ENCODE measurements at places on chromosomes 3 and 15.

GRCh38 chr3:12900885-12901411, 59.6 kb upstream of the RPL32 start:
- no peak for DNase-seq

- no peak for DNase-seq
Measured at GRCh38 chr3:101453961-101454360, 59.1 kb downstream of the SENP7 start.

DNA sequence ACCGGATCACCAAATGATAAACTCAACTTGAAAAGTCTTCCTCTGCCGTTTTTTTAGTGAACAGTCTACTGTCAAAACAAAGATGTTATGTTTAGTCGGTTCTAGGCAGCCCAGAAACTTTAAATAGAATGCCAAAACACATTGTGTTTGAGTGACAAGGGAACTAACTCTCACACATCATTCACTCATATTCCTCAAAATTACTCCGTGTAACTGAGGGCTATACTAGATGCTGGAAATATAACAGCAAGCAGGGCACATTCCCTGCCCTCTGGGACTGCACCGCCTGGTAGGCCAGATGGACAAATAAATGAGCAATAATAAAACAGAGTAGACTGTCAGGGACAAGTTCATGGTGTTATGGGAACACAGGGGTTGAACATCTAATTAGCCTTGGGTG, 251.4 kb downstream of the MAGI1 start:
- no peak for DNase-seq

- no peak for DNase-seq
Measured at GRCh38 chr15:93553167-93553935, 464.3 kb upstream of the RGMA start.

- DNase-seq = no peak
Measured at GRCh38 chr3:184678317-184679055, 33.4 kb downstream of the MAGEF1 start.

GRCh38 chr3:10357592-10358308, 36.8 kb upstream of the SEC13 start:
- DNase-seq = peak; percentile 47

GRCh38 chr3:141400073-141400971, 32.0 kb downstream of the ZBTB38 start:
- no peak for DNase-seq

GRCh38 chr3:99176169-99176964, 274.9 kb upstream of the DCBLD2 start:
- DNase-seq = no peak

DNA sequence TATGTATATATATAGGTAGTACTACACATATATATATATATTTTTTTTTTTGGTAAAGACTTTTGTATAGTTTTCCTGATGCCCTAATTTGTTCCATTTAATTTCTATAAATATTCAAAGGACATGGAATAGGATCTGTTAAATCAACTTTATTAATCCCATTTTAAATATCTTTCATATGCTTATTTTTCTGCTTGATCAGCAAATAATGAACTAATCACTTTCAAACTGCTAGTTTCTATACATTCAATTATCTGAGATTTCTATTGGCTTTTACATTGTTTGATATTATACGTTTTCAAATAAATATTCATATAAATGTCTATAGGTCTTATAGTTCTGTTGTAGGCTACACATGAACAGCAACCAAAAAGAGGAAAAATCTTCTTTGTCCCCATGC, 21.7 kb downstream of the ZXDC start:
- DNase-seq = no peak

GRCh38 chr15:92288755-92289154, 104.9 kb upstream of the ST8SIA2 start:
- no peak for DNase-seq

DNA sequence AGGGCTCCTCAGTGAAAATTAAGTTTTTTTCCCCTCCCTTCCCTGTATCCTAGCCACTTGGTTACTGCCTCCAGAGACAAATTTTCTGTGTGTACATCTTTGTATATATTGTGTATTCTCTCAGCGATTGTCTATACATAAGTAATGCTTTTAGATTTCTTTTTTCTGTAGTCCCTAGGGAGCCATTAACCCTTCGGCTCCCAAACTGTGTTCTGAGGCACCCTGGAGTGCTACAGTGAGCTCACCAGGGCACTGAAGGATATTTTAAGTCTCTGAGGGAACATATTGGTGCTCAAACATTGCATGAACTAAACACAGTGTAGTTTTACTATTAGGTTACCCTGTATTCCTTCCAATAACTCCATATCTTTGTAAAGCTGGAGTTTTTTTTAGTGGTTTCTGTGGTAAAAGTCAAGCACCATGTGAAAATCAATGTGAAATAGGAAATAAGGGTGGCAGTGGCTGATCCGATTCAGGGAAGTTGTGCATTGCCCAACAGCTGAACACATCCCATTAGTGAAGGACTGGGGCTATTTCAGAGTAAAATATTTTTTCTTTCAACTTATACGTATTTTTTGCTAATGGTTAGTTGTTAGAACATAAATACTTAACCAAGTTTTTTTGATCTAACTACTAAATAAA, 43.0 kb downstream of the USP13 start:
- DNase-seq = no peak

DNA sequence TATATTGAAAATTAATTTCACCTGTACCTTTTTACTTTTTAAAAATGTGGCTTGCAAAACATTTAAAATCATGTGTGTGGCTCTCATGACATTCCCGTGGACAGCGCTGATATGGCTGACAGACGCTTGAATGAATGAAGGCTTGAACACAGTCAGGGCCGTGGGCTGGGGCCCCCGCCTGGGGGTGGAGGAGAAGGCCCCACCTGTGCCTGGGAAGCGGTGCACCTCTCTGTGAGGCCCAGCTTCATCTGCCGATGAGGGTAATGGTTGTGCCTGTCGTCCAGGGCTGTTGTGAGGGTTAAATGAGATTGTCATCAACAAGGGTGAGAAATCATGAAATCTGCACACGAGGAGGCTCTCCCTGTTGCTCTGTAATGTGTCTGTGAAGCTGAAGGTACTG, 85.9 kb upstream of the PRR23E start:
- DNase-seq = peak; percentile 19

- DNase-seq = no peak
Measured at GRCh38 chr15:30990036-30990435, 1.4 kb downstream of the MTMR10 start.

GRCh38 chr3:52533623-52534280, at the start of gene NT5DC2:
Gene NT5DC2, minus strand, starts transcription at chr3:52533857. Its CDS starts 120 bp downstream, at chr3:52533737.
- no peak for DNase-seq

- no peak for DNase-seq
Measured at GRCh38 chr3:66370179-66370578, 130.6 kb downstream of the LRIG1 start.

DNA sequence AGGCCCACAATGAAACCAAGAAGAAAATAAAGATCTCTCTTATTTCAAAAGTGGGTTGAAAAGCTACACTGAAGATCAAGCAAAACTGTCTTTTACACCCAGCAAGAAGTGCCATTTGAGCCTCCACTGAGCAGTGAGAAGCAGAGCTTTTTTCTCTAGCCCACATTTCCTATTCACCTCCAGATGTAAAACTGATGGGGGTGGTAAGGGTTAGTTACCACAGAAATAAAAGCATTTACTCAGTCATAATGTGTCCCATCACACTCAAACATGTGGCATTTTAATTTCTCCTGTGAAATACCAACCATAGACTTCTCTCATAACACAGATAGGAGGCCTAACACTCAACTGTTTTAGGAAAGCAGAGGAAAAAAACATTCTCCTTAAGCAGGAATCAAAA, 21.0 kb downstream of the IFT57 start:
- DNase-seq = no peak

DNA sequence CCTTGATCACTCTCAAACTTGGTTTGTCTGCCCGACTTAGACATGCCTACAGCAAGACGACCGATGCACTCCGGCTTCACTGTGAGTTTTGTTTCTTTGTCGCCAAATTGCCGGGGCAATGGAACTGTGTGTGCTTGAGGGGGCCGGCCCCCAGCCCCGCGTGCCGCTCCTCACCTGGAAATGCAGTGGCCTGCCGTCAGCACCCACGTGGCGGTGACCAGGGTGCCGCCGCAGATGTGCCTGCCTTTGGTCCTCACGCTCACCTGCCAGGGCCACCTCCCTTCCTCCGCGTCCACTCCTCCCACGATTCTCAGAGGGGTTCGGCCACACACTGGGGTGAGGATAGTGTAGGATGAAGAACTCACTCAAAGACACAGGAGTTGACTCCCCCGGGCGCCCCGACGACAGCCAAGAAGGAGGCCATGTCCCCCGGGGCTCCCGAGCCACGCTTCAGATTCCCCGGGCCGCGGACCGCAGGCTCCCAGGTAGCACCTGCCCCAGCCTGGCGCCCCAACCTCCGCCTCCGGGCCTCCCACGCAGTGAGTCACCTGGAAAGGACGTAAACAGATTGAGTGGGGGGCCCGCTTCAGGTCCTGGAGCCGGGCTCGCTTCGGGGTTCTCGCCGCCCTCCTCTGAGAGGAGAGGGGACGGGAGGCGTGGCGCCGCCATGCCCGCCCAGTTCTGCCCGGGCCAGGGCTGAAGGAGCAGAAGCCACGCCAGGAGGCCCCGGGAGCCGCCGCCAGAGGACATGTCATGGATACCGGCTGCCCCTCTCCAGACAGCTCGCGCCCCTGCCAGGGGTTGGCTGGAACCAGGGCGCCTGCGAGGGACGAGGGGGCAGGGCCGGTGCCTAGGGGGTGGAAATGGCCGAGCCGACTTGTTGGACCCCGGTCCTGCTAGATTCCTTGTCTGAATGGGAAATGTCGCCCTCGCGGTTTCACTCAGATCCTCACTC, 29.6 kb downstream of the MYL3 start:
- DNase-seq = no peak

DNA sequence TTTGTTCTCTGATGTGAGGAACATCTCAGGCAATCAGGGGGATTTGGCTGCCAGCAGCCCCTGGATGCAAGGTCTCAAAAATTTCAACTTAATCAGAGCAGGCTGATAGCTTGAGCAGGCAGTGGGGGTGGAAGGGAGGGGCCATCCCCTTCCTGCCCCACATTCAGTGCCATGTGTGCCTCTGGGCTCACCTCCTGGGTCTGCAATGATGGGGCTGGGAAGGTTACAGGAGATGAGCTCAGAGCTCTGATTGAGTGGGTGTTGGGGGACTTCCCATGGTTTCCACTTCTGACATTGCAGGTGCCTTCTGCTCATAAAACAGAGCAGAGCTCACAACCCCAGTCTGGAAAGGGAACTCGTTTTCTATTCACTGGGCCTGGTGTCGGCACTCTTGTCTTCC, 37.0 kb downstream of the PARP16 start:
- DNase-seq = no peak

DNA sequence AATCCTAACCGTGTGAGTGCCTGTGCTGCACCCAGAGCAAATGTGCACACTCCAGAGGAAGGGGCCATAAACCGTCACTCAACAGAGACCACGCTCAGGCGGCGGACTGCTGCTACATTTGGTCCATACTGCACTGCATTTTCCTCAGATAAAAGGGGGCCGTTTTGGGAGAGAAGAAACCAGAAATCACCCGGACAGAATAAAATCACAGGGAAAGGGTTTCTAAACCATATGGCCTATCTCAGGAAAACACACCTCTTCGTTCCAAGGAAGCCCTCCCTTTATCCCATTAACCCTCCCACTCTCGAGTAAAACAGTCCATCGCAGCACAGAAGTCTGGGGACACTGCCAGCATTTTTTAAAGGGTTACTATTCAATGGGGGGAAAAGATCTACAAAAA, 7.6 kb downstream of the IL17RD start:
- no peak for DNase-seq

GRCh38 chr3:142892714-142893113, 3.8 kb upstream of the PCOLCE2 start:
- DNase-seq = no peak

GRCh38 chr3:38960953-38961622, 90.7 kb downstream of the SCN11A start:
- peak; percentile 33 for DNase-seq

GRCh38 chr3:187694801-187695200, 7.6 kb downstream of the RTP2 start:
- no peak for DNase-seq

DNA sequence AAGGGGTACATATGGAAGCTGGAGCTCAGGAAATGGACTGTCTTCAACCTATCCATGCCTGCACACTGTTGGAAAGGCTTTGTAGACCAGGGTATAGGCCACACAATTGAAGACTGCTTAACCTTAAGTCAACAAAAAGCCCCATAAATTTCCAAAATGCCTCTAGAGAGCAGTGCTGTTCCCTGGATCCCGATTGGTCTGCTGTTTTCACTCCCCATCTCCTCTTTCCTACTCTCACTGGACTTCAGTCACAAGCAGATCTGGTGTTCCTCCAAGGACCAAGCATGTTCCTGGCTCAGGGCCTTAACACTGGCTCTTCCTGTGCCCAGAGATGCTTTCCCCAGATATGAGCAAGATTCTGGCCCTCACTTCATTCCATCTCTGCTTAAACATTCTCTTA, 22.8 kb upstream of the LRRC34 start:
- no peak for DNase-seq

DNA sequence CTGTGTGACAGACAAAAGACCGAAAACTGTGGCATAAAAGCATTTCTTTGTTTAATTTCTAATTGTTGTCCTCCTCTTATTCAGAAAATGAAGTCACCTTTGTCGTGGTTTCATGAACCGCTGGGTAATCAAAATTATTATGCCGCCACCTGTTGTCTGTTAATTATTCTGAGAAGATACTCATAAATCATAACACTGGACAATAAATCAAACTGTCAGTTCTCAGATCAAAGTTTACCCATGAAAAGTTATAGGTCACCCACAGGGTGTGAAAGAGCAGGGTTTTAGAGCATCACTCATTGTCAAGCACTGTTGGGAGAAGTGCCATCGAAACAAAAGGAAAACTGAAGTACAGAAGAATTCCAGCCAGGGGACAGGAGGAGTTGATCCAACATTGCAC, 474.3 kb downstream of the NR2F2 start:
- no peak for DNase-seq

DNA sequence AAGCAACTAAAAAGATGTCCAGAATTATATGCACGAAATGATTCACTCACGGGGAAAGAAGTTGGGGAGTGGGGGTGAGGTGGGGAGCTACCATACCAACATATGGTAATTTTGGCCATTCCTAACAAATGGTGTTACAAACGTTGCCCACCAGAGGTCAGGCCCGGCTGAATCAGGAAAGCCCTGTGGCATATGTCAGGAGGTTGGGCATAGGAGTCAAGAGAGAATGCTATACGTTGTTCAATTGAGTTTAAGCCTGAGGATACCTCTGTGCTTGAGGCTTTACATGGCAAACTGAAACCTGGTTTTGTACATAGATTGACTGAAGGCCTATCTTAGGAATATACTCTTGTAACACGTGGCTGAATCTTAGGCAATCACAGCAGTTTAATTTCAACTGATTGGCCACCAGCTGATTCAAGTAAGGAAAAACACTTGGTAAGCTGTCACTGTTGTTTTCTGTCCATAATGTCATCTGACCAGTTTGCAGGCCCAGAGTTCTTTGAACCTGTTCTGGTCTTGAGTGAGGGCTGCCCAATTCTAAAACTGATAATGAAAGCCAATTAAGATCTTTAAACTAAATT, 23.4 kb upstream of the SLC2A2 start:
- no peak for DNase-seq

Measured in tibial artery (tissue), 4 donors.